ENCODE measurements at places on chromosomes 2 and 18.
A peak's percentile ranks its signal among the peaks of the same experiment; 100 is the strongest.

- DNase-seq: no peak
Observed at GRCh38 chr2:241857572-241858121, 1.0 kb downstream of the PDCD1 start.

DNA sequence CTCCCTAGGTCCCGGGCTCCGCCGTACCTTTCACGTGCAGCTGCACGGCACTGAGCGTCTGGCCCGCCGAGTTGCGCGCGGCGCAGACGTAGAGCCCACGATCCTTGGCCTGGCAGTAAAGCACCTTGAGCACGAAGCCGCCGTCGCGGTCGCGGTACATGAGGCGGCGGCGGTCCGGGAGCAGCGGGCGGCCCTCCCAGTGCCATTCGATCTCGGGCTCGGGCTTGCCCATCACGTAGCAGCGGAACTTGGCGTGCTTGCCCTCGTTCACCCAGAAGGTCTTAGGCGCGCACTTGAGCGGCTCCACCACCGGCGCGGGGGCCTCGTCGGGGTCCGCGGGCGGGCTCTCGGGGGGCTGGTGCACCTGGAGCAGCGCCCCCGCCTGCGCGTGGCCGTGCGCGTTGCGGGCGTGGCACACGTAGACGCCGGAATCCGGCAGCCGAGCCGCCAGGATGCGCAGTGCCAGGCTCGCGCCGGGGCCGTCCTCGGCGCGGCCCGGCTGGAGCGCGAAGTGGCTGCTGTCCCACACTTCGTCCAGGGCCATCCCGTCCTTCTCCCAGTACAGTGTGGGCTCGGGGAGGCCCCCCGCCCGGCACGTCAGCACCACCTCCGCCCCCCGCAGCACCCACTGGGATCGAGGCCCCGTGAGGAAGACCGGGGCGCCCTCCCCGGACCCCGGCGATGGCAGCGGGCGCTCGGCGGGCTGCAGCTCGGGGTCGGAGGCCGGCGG, 980 bp downstream of the OBSL1 start:
- DNase-seq: no peak

GRCh38 chr18:46048641-46049040, 23.4 kb downstream of the PSTPIP2 start:
- DNase-seq: no peak

DNA sequence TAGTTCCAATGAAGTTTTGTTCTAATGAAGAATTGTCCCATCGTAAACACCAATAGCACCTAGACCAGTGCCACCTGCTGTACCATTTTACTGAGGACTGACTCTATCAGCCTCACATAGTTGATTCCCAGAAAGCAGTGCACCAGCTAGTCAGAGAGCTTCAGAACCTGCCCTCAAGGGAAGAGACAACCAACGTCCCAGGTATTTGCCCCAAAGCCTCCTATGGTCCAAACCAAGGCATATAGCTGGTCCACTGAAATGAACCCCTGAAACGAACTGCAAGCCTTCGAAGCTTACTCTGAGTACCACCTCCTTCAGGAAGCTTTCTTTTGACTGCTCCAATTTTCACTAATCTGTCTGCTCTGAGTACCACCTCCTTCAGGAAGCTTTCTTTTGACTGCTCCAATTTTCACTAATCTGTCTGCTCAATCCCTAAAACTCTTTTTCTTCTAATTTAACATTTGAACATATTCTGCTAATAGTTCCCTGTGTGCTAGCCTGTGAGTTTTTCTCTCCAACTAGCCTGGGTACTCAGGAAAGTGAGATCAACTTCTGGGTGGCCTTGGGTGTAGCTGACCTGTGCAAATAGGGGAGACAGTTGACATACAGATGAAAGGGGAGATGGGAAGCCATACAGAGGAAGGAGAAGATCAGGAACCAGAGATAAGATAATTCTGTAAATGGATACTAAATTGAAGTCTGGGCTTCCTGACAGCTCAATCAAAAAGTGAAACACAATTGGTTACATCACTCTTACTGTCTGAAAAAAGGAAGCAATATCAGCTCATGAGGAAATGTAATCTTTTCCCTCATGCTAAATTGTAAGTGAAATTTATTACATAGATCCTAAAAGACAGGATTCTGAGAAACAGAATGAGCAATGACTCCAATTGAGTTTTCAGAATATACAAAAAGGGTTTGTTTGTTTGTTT, 33.5 kb upstream of the EML4 start:
- peak; percentile 11 for DNase-seq

GRCh38 chr18:9436206-9436929, 38.9 kb upstream of the RALBP1 start:
- no peak for DNase-seq

GRCh38 chr18:79769698-79770500, 27.8 kb upstream of the KCNG2 start:
- no peak for DNase-seq

GRCh38 chr2:85674417-85674816, 6.4 kb upstream of the SFTPB start:
- no peak for DNase-seq

DNA sequence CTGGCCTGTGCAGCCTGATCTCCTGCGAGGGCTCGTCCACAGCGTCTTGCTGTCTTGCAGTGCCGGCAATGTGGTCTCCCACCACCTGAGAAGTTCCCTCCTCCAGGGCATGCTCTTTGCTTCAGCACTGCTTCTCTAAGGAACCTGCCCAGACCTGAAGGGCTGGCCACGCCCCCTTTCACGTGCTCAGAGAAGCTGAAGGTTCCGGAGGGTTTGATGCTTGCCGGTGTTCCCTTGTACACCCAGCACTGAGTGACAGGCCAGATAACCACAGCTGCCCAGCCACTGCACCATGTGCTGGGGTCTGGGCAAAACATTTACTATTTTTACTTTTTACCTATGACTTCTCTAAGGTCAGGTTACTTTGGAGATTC, 1.7 kb upstream of the POLR2D start:
- DNase-seq: no peak

DNA sequence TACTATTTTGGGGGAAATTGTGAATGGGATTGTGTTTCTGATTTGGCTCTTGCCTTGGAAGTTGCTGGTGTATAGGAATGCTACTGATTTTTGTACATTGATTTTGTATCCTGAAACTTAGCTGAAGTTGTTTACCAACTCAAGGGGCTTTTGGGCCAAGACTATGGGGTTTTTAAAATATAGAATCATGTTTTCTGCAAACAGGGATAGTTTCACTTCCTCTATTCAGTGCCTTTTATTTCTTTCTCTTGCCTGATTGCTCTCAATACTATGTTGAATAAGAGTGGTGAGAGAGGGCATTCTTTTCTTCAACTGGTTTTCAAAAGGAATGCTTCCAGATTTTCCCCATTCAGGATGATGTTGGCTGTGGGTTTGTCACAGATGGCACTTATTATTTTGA, 1383.8 kb upstream of the ACVR2A start:
- DNase-seq: no peak

DNA sequence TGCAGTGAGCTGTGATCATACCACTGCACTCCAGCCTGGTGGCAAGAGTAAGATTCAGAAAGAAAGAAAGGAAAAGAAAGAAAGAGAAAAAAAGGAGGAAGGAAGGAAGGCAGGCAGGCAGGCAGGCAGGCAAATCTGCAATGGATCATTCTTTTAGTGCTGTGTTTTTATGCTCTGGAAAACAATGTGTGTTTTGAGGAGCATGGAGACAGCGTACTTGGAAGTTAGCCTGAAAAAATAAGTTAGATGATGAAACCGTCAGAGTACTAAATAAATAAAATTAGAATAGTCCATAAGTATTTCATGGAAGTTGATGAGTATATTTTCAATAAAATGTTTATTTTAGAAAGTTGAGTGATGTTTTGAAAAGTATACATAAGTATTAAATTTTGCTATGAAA, 366.4 kb upstream of the CDH20 start:
- no peak for DNase-seq

DNA sequence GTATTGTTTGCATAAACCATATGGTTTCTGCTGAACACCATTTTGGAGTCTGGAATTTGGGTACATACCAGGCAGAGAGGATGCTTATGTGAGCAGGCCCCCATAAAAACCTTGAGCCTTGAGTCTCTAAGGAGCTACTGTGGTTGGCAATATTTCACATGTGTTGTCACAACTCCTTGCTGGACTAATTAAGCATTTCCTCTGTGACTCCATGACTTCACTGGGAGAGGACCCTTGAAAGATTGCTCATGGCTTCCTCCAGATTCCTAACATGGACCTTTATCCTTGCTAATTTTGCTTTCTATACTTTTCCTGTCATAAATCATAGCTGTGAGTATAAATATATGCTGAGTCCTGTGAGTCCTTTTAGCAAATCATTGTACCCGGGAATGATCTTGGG, 7.6 kb upstream of the COQ10B start:
- no peak for DNase-seq

DNA sequence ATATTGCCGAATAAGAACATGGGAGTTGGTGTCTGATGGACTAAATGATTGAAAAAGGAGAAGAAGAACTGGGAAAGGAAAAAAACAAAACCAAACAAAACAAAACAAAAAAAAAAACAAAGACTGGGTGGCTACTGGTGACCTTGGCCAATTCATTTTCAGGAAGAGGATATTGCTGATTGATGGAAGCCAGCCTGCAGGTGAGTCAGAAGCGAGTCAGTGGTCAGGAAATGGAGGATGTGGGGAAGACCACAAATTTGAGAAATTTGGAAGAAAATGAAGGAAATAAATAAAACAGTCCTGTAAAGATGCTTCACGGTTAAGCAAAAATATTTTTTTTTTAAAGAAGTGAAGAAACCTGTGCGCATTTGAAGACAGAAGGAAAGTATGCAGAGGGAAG, 296.9 kb downstream of the ZNF521 start:
- DNase-seq: no peak

DNA sequence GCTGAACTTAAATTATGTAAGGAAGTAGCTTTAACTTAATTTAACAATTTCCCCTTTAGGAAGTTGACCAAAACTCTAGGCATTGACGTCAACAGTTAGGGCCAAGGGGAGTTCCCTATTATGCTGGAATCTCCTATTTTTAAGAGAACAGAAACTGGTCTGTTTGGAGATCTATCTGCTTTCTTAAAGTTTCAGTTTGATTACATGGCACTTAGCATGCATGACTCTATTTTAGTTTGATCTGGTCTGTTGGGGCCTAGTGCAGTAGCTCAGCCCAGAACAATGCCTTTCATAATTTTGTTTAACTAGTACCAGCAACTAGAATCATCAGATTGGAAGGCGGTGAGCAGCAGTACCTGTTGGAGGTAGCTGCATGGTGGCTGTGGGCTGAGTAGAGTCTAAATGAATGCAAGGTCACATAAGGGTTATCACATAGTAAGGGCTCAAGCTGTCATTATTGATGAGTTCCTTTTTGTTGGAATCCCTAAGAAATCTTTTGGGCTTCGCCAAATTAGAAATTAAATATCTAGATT, 60.5 kb upstream of the ZNG1B start:
- no peak for DNase-seq

DNA sequence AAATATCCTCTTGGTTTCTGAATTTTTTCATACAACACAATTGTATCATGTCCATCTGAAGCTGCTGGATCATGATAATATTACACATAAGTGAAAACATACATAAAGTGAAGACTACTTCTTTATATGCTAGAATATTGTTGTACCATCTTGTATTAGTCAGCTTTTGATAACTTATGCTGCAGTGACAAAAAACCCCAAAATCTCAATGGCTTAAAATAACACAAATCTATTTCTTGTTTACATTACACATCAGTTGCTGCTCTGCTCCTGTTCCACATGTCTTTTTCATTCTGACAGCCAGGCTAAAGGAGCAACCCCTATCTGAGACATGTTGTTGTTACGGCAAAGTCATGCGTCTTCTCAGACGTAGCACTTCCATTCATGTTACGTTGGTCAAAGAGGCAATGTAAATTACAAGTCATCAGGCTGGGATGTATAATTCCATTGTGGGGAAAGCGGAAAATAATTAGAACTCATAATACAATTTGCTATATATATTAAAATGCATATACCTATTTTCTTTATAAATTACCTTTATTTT, 5.8 kb downstream of the TMSB10 start:
- no peak for DNase-seq

- DNase-seq: no peak
Observed at GRCh38 chr2:164314148-164314547, 307.1 kb downstream of the GRB14 start.
